ENCODE measurements at places on chromosomes 4 and X.

GRCh38 chr4:120838784-120839183 lies 83.7 kb downstream of the PRDM5 start:
- DNase-seq: no peak

DNA sequence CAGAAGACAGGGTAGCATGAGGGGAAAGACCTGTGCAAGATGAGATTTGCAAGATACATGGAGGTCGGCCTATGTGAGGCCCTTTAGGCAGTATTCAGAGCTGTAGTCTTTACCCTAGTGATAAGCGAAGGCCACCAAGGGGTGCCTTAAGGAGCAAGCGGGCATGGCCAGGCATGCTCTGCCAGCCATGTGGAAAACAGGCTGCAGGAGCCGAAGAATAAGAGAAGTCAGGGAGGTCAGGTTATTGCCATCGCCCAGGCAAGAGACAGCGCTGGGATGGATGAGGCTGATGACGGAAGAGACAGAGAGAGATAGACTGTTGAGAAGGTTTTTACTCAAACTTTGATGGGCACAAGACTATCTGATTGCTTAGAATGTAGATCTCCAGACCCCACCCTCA lies 7.0 kb upstream of the FATE1 start:
- DNase-seq: no peak

- DNase-seq: no peak
Measured at GRCh38 chr4:169209388-169209883, 61.3 kb downstream of the SH3RF1 start.

DNA sequence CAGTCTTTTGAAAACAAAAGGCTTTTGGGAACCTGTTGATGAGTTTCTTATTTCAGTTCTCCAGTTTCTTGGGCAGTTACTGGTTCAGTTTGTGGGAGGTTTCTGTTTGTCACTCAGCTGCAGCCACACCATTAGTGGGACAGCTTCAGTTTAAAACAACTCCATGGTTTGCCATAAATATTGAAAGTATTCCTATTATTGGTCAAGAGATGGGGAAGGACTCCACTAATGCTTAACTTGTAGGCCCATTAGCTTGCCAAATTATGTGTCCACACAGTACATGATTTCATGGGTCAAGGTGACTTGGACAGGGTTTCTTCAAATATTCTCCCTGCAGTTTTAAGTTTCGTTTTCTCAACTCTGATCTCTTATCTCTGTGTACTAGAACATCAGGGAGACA lies 15.5 kb upstream of the ASIC5 start:
- no peak for DNase-seq

GRCh38 chrX:675279-675954 lies 44.8 kb downstream of the SHOX start:
- DNase-seq: no peak

- no peak for DNase-seq
Measured at GRCh38 chr4:7328913-7329638, 105.7 kb downstream of the PSAPL1 start.

GRCh38 chrX:30144221-30144620 lies 71.1 kb upstream of the MAGEB2 start:
- no peak for DNase-seq

- no peak for DNase-seq
Measured at GRCh38 chr4:8167815-8168214, 9.2 kb upstream of the ABLIM2 start.

GRCh38 chrX:140050906-140051305 lies 85.6 kb upstream of the CXorf66 start:
- DNase-seq: no peak

DNA sequence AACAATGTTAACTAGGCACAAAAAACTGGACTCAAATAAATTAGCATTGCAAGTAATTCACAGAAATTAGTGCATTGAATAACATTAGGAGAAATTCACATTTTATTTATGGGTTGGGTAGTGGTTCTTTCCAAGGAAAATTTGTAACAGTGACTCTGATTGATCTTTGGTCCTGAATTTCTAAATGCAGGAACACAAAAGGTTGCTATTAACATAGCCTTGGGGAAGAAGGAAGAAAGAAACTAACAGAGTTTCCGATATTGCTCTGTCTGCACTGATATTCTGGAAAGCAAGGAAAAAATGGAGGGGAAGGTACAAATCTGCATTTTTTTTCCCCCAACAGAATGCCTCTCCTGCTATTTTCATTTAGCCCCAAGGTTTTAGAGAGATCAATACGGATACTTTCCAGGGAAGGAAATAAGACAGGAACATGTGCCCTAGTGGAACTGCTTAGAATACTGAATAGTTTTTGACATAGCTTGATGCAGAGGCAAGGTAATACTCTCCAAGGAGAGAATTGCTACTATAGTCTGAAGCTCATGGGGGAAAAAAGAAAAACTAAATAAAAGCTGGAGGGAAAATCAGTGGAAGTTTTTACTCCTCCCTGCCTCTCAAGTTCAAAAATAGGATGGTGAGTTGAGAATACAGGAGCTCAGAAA lies 490.1 kb downstream of the RAPGEF2 start:
- DNase-seq: no peak

- no peak for DNase-seq
Measured at GRCh38 chr4:90254357-90254756, 127.2 kb downstream of the CCSER1 start.

DNA sequence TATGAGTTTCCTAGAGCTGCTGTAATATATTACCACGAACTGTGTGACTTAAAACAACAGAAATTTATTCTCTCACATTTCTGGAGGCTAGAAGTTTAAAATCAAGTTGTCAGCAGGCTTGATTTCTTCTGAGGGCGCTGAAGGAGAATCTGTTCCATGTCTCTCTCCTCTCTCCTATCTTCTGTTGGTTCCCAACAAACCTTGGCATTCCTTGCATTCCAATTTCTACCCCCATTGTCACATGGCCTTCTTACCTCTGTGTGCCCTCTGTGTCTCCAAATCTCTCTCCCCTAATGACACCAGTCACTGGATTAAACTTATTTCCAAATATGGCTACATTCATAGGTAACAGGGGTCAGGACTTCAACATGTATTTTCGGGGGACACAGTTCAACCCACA lies 672.7 kb downstream of the RPA4 start:
- no peak for DNase-seq

DNA sequence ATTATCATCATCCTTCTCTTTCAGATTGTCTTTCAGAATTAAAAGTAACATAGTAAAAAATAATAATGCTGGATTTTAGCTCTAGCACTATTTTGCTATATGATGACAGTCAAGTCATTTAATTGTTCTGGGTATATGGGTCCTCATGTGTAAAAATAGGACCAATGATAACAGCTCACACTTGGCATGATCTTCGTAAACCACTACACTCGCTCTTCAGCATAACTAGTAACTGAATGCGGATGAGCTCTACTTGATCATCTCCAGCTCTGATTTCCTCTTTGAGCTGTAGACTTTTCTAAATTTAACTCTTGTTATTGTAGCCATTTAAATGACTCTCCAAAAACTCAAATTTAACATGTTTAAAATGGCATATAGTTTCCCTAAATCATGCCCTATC lies 831.8 kb upstream of the HS3ST1 start:
- no peak for DNase-seq

DNA sequence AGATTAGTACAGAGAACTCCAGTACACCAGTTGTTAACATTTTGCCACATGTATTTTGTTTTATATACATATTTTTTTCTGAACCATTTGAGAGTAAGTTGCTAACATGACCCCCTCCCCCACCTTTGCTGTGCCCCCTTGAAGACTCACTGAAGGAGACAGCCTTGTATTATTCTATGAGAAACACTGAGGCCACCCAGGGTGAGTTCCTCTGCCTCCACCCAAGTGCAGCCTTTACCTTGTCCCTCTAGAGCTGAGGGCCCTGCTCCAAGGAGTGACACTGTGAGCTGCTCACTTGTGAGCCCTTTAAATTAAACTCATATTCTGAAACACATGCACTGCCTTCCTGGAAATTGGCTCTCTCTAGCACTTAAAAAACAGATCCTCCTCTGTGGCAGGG lies 21.1 kb downstream of the KIT start:
- DNase-seq: no peak

GRCh38 chr4:30525662-30526315 lies 194.4 kb upstream of the PCDH7 start:
- DNase-seq: no peak

- no peak for DNase-seq
Measured at GRCh38 chr4:53557669-53558064, 33.6 kb downstream of the LNX1 start.

- peak; percentile 59 for DNase-seq
Measured at GRCh38 chr4:105146276-105147015, at the start of gene TET2. TSS of gene TET2 (plus strand) at chr4:105146876. CDS start at chr4:105233943, 87,067 bp downstream.

GRCh38 chr4:94068753-94069719 lies 138.6 kb upstream of the SMARCAD1 start:
- no peak for DNase-seq

DNA sequence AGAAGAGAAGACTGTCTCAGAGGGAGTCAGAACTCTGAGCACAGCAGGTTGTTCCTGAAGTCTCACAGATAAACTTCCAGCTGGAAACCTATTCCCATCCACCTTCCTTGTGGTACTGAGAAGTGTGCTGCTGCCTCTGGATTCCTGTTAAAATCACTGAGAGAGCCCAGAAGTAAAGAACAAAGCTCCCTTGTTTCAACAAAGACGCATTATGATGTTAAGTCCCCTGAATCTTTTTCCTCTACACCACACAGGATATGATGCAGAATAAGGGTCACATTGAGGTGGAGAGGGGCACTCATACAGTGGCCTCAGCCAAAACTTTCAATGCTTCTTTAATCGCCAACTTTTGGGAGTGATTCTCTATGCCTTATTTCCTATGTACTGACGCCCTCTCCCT lies 321.0 kb downstream of the OPHN1 start:
- no peak for DNase-seq

GRCh38 chrX:48890934-48891401 lies 6.6 kb downstream of the TIMM17B start:
- no peak for DNase-seq

GRCh38 chrX:81348388-81348787 lies 146.5 kb downstream of the SH3BGRL start:
- DNase-seq: no peak

GRCh38 chr4:158649111-158649680 lies 22.5 kb downstream of the C4orf46 start:
- no peak for DNase-seq

- no peak for DNase-seq
Measured at GRCh38 chr4:30653291-30653690, 66.9 kb upstream of the PCDH7 start.

- DNase-seq: no peak
Measured at GRCh38 chr4:76339364-76339763, 32.8 kb downstream of the STBD1 start.

DNA sequence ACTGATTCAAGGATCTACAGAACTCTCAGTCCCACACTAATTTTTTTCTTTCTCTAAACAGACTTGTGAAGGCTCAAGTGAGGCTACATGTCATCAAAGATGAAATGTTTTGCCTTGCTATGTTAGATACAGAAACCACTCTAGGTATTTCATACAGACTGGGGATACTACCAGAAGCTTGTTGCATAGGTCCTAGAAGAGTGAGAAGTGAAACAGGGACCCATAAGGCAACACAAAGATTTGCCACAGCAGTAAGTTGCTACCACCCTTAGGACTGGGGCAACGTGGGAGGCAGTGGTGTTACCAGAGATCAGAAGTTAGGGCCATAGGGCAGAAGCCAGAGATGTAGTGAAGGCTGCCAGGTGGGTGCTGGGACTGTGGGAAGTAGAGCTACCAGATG lies 50.7 kb upstream of the MID1IP1 start:
- DNase-seq: no peak

- peak; percentile 77 for DNase-seq
Measured at GRCh38 chrX:85836868-85837267, 210.5 kb downstream of the CHM start.

DNA sequence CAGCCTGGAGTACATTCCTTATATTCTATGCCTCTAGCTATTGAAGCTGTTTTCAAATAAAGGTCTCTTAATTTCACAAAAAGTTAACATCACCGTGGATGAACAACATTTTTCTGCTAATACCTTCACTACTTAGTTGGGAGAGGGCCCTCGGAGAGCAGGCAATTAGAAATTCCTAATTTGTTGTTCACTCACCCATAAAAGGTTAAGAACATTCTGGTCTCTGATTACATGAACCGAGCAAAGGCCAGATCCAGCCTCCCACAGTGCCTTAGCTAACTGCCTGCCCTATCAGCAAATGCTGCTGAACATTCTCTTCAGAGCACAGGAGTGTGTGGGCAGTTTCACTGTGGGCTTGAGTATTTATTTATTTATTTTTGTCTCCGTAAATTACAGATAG lies 36.0 kb upstream of the TTC29 start:
- DNase-seq: no peak

DNA sequence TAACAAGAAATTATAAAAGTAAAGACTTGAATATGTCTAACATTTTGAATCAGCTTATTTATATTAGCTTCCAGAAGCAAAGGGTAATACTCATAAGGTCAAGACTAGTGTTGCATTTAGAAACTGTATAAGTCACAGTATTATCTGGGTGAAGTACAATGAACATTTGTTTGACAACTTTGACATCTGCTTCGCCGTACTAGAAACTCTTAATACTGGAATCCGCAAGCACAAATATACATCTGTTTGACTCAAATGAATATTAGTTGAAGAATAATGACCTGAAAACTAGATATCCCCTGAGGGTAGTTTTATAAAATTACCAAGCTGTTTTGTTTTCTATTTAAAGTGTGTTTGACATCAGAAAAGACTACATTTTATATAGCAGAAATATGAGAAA lies 135.4 kb upstream of the ATOH1 start:
- no peak for DNase-seq

DNA sequence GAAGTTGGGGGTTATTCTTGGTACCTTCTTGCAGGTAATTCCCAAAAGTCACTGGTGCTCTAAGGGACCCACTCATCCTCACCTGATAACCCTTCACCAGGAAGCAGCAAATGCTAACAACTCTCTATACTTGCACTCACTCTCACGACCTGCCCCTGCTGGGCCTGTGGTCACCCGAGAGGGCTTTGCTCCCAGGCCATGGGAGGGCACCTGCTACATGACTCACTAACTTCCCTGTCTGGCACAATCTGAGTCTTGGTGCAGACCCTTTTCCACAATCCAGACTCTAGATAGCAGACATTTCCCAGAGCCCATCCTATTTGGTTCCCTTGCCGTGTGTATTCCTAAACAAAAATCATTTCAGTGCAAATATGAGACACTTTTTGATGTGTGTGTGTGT lies 403.8 kb upstream of the FAT1 start:
- no peak for DNase-seq

DNA sequence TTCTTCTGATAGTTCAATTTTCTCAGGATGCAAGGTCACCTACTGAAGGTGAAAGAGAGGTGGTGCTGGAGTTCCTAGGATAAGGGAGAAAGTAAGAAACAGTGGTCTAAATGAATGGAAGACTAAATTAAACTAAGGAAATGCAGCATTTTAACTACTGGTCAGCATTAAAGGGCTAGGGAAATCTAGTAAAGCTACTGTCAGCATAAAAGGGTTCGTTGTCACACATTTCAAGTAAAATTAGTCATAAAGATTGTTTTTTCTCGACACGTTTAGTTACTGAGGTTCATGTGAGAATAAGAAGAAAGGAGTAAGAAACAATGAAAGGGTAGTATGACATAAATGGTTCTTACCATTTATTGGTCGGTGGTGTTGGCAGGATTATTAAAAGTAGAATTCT lies 40.0 kb upstream of the COX18 start:
- DNase-seq: no peak
